Neural crest cell (in vitro differentiated cells): ENCODE measurements at places on chromosomes 16 and 17.

DNA sequence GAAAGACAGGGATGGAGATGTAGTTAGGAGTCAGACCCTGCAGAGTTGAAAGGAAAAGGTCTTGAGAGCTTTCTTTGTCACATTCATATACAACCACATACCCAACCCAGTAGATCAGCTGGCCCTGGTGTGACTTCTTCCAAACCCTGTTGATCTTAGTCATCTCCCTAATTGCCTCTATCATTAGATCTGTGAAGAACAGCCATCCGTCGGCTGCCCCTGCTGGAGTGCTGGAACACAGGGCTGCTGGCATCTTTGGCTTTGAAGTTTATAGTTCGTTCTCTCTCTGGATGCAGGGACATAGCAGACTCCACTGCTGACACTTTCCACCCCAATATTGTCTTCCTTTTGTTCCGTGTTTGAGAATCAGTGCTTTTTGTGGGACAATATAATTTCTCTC is 10.4 kb upstream of the SMG8 start:
- no peak for DNase-seq

GRCh38 chr17:77310336-77310735 is 169.6 kb downstream of the SEC14L1 start:
- DNase-seq: no peak

DNA sequence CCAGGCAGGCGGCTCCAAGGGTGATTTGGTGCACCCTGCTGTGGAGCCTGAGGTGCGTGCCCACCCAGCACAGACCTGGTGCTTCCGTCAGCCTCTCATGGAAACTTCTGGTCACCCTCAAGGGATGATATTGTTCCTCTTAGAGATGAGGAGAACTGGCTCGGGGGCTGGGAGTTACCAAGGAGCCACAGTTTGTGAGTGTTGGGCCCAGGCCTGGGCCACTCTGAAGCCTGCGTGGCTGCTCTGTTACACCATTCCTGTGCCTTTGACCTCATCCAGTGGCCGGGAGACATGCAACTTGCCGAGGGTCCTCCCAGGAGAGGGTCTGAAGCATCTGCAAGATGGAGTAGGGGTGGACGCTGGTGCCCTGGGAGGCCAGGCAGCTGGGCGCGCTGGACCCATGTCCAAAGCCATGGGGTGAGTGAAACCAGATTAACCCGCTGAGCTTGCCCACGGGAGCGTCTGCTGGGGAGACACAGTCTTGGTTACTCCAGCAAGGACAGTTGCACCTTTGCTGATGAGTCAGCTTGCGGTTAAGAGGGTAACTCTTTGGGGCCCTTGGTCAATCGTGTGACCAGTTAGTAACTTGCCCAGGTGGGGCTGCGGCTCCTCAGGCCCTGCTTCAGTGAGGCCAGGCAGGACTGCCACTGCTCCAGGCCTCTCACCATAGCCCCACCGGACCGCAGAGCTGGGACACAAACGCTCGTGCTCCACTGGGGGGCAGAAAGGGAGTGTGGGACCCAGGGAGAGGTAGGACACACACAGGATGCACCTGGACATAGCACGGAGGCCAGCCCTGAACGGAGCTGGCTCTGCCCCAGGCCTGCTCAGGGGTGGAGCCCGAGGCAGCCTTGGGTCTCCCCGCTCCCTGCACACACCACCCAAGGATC is 7.5 kb downstream of the C16orf90 start:
- no peak for DNase-seq

GRCh38 chr16:60646631-60647030 is 1389.6 kb downstream of the CDH8 start:
- DNase-seq: no peak

DNA sequence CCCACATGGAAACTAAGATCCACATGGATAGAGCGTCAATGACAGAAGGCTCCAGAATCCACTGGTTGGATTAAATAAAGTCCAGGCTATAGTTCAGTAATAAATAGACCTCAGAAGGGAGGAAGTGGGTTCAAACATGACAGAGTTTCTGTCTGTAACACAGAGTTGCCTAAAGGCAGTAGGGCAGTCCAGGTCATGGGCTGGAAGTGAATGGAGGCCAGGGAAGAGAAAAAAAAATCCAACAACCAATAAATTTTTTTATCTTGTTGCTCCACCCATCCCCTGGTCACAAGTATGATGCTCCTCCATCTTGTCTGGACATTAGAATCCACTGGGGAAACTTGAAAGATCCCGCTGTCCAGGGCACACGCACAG is 92.4 kb downstream of the RGS9 start:
- no peak for DNase-seq

DNA sequence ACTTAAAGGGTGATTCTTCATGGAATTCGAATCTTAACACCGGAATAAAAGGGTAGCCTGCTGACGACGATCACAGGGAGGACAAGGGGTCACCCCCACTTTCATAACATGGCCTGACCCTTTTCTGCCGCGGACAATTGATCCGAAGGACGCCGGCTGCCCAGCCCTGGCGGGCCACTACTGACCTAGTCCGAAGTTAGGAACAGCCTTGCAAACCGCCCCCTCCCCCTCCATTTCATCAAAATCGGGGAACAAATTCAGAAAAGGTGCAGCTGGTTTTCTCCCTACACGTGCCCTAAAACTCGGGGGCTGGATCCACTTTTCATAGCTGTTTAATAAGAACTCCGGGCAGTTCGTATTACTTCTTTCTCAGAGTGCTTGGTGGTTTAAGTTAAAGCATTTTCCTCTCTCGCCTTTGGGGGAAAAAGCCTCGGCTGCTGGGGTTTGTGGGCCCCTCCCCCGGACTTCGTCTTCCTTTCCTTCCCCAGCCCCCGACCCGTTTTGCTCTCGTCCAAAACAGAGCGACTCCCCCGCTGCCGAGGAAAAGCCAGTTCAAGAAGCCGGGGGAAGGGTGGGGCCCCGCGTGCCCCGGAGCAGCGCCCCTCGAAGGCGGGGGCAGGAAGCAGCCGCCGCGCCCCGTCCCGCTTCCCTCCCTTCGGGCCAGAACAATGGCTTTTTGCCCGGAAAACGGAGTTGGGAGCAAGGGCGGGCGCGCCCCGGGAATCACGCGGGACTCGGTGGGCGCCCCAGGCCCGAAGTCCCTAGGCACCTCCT is 641 bp upstream of the CBX2 start:
- DNase-seq: peak; percentile 64
